Stimulated activated CD8-positive, alpha-beta memory T cell treated with anti-CD3 and anti-CD28 coated beads, Interleukin-7, amount 100 ng/mL, for 48 hours (primary cell): ENCODE measurements at places on chromosomes 1 and 21.

DNA sequence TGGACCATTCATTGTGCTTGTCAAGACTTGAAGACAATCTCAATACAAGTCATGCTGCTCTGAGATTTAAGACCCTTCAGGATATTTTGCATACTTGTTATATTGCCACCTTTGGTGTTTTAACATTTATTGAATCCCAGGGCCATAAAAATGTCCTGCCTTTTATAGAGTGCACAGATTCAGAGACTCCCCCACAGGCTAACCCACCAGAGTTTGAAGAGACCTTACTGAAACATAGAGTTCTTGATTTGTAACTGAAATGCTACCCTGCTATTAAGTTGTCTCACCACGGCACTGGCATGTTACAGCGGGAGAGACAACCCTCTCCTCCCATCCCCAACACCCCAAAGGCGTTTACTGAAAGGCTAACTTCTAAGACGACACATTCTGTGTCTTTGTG lies 313.9 kb upstream of the USP24 start:
- DNase-seq: no peak

- no peak for DNase-seq
Observed at GRCh38 chr1:236251587-236251986, 30.2 kb downstream of the ERO1B start.

DNA sequence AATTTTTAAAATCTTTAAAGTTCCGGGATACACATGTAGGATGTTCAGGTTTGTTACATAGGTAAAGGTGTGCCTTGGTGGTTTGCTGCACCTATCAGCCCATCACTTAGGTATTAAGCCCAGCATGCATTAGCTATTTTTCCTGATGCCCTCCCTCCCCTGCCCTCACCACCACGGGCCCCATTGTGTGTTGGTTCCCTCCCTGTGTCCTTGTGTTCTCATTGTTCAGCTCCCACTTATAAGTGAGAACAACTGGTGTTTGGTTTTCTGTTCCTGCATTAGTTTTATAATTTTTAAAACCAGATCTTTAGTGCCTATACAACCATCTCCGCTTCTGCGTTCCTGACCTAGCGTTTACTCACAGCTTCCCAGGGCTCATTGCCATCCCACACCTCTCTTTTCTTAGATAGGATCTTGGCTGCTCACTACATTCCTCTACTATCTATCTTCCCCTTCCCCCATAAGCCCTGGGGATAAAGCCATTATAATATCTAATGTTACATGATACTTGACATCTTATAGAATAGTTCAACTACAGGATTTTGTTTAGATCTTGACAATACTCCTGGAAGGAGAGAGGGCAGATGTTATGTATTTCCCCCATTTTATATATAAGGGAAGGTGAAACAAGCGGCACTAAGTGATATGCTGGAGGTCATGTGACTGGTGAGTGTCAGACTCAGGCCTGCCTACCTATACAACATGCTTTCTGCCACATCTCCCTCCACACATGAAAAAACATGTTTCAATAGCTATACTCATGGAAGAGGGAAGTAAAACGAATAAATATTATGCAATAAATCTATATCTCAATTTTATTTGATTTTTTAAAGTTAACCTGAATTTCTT lies 52.3 kb upstream of the DNAJC6 start:
- no peak for DNase-seq

- no peak for DNase-seq
Observed at GRCh38 chr1:225657462-225657989, 4.6 kb upstream of the ENAH start.

DNA sequence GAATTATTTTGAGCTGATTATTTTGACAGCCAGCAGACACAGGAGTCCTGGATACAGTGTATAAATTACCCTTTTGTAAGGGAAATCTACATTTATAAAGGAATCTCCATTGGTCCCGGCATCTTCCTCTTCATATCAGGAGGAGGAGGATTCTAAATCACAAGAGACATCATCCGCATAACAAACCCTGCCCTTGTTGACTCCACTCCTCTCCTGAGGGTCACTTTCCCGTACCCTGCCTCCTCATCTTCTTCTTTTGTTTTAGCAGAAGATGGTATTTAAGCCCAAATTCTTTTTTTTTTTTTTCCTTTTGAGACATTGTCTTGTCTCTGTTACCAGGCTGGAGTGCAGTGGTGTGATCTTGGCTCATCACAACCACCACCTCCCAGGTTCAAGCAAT lies 14.6 kb upstream of the PKNOX1 start:
- no peak for DNase-seq

- no peak for DNase-seq
Observed at GRCh38 chr21:44438531-44439210, 16.6 kb upstream of the LRRC3 start.

- DNase-seq: no peak
Observed at GRCh38 chr21:44911384-44912157, 9.1 kb downstream of the ITGB2 start.

- no peak for DNase-seq
Observed at GRCh38 chr1:51969038-51969705, 21.3 kb downstream of the RAB3B start.

DNA sequence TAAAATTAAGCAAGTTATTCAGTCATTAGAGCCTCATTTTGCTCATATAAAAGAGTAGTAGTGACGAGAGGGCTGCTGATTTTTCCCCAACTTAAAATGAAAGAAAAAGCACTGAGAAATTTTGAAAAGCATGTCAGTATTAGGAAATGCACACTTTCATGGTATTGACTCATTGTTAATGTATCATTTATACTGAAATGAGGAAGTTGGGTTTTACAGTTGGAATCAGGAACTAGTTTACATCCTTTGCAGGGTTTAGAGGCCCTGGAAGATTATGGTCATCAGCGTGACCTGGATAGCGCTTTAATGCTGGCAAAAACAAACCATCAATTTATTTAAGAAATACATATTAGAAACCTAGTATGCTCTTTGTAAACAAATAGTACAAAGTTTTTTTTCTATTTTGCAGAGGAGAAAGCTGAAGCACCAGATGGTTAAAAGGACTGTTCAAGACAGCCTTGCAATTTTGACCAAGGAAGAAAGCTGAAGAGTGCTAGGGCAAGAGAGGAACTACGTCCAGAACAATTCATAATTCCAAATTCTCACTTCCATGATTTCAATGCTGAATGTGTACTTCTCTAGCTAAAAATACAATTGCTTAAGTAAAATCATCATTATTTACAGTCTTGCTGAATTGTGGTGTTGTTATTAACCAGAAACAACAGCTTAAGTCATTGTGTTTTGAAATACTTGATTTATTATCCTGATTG lies 94.8 kb upstream of the SGIP1 start:
- no peak for DNase-seq

DNA sequence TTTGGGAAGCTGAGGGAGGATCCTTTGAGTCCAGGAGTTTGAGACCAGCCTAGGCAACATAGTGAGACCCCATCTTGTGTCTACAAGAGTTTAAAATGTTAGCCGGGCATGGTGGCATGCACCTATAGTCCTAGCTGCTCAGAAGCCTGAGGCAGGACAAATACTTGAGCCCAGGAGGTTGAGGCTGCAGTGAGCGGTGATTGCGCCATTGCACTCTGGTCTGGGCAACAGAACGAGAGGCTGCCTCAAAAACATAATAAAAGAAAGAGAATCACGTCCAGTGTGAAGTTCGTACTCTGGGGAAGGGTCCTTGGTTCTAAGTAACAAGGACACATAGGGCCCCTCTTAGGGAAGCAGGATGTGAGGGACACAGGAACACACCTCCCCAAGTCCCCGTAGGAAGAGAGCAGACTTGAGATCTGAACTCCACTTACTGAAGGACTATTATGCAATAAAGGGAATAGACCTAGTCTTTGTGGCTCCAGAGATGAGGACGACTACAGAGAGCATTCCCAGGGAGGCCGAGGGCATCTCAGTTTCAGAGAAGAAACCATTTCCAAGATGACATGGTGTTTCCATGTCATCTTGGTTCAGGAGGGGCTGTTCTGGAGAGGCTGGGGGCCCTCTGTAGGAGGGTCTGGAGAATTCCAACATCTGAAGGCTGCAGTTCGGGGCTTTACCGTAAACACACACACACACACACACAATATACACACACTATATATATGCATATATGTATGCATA lies 10.8 kb upstream of the ENO1 start:
- no peak for DNase-seq

DNA sequence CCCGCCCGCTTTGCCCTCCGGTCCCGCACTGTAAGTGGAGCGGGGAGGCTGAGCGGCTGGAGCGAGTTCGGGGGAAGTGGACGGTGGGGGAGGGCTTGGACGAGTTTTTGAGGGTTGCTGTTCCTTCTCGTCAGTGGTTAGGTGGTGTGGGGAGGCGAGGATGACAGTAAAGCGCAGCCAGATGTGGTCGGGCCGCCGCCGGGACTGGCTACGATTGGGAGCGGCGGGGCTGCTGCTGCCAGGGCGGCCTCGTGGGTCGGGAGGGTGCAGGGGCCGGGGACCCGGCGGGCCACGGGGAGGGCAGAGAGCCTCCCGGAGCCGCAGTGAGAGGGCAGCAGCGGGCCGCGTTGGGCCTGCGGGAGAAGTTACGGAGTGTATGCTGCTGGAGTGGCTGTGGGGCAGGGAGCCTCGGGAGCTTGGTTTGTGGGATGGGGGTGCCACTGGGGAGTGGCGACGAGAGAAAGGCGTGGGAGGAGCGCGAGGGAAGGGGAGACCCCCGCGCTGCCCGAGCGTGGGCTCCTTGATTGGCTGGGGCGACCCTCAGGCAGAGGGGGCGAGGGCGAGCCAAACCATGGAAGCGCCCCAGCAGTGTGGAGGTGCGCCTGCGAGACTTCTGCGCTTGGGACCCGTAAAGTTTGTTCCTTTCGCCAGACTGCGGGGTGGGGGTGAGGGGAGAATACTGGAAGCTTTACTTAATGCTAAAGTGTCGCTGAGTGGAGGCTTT lies 2.1 kb downstream of the ADGRL2 start:
- DNase-seq: no peak

DNA sequence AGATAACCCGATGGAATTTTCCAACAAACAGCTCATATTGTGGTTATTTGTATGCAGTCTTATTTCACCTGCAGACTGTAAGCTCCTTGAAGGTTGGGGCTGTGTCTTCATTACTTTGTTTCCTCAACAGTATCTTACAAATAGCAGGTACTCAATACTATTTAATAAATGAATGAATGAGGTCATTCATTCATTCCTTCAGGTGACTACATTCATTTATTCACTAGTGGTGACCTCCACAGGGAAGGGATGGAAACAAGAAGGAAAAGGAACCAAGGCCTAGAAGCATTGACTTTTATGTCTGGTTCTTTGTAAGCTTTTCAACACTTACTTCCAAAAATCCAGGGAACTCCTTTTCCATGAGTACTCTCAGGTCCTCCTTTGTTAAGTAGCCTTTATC lies 7.9 kb downstream of the S100A10 start:
- no peak for DNase-seq

DNA sequence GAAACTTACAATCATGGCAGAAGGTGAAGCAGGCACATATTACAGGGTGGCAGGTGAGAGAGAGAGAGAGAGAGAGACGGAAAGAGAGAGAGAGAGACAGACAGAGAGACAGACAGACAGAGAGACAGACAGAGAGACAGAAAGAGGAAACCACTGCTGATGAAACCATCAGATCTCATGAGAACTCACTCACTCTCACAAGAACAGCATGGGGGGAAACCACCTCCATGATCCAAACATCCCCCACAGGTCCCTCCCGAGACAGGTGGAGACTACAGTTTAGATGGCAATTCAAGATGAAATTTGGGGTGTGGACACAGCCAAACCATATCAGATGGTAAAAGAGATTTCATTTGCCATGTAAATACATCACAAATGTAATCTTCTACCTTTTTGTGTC lies 708.1 kb downstream of the MRPL39 start:
- no peak for DNase-seq

DNA sequence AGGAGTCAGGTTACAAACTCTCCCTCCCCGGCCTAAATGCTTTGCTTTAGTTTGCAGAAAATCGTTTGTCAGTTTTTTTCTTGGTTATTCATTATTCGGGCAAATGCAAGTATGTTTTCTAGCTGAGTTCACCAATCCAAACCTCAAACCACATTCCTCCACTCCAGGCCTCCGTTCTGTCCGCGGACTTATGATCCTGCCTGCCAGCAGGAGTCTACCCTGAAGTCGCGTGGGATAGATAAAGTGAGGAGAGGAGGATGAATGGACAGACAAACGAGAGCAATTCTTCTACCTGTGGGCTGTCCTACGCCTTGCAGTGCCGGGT lies 1.3 kb downstream of the ADAMTS1 start:
- DNase-seq: no peak

DNA sequence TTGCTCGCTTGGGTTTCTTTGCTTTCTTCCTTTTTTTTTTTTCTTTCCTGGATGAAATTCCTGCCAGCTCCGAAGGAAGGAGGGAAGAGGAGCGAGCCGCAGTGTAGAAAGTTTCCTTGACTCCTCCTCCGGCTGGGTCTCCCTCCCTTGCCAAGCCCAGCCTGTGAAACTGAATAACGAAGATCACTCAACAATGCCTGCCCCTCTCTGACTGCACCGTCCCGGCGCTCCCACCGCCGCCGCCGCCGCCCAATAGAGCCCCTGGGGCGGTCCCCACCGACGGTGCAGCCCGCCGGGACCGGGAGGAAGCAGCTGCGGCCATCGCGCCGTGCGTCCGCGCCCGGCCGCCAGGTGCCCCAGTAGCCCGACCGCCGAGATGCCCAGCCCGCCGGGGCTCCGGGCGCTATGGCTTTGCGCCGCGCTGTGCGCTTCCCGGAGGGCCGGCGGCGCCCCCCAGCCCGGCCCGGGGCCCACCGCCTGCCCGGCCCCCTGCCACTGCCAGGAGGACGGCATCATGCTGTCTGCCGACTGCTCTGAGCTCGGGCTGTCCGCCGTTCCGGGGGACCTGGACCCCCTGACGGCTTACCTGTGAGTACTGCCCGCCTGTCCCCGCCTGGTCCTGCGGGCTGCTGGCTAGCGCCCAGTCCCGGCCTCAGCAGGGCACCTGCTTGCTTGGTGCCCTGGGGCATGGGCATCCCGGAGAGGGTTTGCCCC lies at the start of gene LGR6:
Gene LGR6, plus strand, starts transcription at position 186 of the 714 bp plus-strand sequence. Its CDS starts 191 bp downstream, at position 377.
- DNase-seq: no peak
